ENCODE measurements at places on chromosomes 6 and 20. TPM values are rescaled to one million over a fixed set of nuclear protein-coding genes. Genes with fewer than 3 reads are reported as not detected.

GRCh38 chr6:169669889-169670288 is 31.9 kb downstream of the WDR27 start:
- H3K4me3 ChIP-seq, result no peak overlapping the region
- H3K36me3 ChIP-seq, result peaks cover 13% of the 10 kb centered on the region
- DNase-seq, result peak; percentile 48
- peak overlapping the region; percentile 36 for H3K27ac ChIP-seq
- no peaks in the 10 kb centered on the region for H3K27me3 ChIP-seq

- H3K36me3 ChIP-seq, result no peaks in the 10 kb centered on the region
- H3K27me3 ChIP-seq, result no peaks in the 10 kb centered on the region
- no peak for DNase-seq
- H3K27ac ChIP-seq, result no peak overlapping the region
- H3K4me1 ChIP-seq, result peaks cover 7% of the 10 kb centered on the region
- H3K4me3 ChIP-seq, result no peak overlapping the region
Observed at GRCh38 chr20:19025430-19026120, 186.9 kb upstream of the SLC24A3 start.

GRCh38 chr20:11222243-11222642 is 548.4 kb upstream of the JAG1 start:
- H3K4me1 ChIP-seq, result peaks cover 13% of the 10 kb centered on the region
- no peak overlapping the region for H3K27ac ChIP-seq
- H3K36me3 ChIP-seq, result no peaks in the 10 kb centered on the region
- DNase-seq, result no peak
- no peak overlapping the region for H3K4me3 ChIP-seq
- no peaks in the 10 kb centered on the region for H3K27me3 ChIP-seq

- H3K4me3 ChIP-seq, result no peak overlapping the region
- H3K27me3 ChIP-seq, result no peaks in the 10 kb centered on the region
- DNase-seq, result no peak
- H3K27ac ChIP-seq, result no peak overlapping the region
- H3K4me1 ChIP-seq, result no peaks in the 10 kb centered on the region
Observed at GRCh38 chr6:24089736-24090135, 36.3 kb upstream of the NRSN1 start.

- H3K36me3 ChIP-seq, result no peaks in the 10 kb centered on the region
- DNase-seq, result no peak
- no peaks in the 10 kb centered on the region for H3K27me3 ChIP-seq
- H3K27ac ChIP-seq, result no peak overlapping the region
- peaks cover 21% of the 10 kb centered on the region for H3K4me1 ChIP-seq
- H3K4me3 ChIP-seq, result no peak overlapping the region
Observed at GRCh38 chr6:317448-318144, 25.3 kb downstream of the DUSP22 start.

- no peak overlapping the region for H3K4me3 ChIP-seq
- no peaks in the 10 kb centered on the region for H3K4me1 ChIP-seq
- H3K36me3 ChIP-seq, result no peaks in the 10 kb centered on the region
- no peaks in the 10 kb centered on the region for H3K27me3 ChIP-seq
- DNase-seq, result no peak
- no peak overlapping the region for H3K27ac ChIP-seq
Observed at GRCh38 chr6:20266851-20267608, 54.8 kb upstream of the MBOAT1 start.

The GGTLC1 gene
- total RNA-seq, result not detected

The TNFRSF6B gene
- 16.9 TPM for total RNA-seq

The FKBP1A gene
- total RNA-seq, result 33.0 TPM

The FOXQ1 gene
- 97.7 TPM for total RNA-seq
